ENCODE measurements at places on chromosomes 5 and 9.

DNA sequence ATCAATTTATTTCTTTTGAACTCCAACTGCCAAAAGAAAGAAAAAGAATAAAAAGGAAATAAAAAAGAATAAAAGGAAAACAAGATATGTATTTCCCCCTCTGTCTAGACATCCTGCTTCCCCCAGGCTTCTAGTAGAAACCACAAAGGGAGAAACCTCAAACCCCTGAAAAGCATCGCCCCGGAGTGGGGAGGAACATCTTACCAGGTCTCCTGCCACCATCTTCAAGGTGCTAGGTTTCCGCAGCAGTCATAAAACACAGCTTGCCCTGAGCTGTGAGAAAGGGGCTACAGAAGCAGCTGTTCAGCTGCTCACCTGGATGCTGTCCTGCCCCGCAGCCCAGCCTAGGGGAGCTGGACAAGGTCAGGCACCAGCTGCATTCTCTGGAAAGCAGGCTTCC, 487.7 kb downstream of the GADD45G start:
- DNase-seq: no peak

DNA sequence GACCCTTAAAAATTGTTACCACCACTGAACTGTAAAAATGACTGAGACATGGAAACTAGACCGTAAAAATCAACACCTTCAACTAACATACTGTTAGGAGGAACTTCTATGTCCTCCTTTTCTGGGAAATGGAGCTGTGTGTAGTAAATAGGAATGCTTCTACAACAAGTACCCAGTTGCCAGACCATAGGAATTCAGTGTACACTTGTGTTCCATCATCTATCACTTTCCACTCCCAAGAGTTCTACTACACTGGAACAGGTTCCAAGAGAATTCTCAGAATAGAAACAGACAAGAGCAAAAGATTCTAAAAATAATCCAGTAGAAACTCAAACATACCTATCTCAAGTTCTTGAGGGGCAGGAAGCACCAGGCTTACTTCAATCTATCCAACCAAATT, 23.6 kb downstream of the UBAP2 start:
- DNase-seq: no peak

DNA sequence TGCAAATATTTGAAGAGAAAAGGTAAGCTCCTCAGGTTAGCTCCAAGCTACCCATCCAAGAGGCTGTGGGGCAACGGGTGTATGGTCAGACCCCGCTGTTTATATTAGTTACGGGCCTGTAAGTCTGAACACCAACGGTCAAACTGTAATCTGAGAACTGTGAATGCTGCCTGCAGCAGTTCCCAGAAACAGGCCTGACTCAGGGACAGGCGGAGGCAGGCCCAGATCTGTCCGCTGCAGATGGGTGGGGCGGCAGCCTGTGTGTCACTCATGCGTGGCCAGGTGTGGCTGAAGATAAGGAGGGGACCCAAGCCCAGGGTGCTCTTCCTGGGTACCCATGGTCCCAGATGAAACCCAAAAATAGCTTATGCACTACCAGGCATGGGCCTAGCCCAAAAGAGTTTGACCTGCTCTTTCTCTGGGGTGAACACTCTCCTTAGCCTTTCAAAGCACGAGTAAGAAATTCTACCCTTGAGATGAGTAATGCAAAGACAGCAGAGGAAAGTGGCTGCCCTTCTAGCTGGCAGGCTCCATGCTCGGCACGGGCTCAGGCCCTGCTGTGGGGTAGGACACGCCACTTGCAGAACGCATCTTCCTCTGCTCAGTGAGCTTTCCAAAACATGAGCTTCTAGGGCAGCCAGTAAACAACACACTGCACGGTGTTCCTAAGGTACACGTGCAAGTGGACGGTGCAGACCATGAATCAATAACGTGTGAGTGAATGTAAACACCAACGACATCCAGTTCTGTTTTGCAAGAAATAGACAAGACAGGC, 9.1 kb downstream of the UBAC1 start:
- no peak for DNase-seq

DNA sequence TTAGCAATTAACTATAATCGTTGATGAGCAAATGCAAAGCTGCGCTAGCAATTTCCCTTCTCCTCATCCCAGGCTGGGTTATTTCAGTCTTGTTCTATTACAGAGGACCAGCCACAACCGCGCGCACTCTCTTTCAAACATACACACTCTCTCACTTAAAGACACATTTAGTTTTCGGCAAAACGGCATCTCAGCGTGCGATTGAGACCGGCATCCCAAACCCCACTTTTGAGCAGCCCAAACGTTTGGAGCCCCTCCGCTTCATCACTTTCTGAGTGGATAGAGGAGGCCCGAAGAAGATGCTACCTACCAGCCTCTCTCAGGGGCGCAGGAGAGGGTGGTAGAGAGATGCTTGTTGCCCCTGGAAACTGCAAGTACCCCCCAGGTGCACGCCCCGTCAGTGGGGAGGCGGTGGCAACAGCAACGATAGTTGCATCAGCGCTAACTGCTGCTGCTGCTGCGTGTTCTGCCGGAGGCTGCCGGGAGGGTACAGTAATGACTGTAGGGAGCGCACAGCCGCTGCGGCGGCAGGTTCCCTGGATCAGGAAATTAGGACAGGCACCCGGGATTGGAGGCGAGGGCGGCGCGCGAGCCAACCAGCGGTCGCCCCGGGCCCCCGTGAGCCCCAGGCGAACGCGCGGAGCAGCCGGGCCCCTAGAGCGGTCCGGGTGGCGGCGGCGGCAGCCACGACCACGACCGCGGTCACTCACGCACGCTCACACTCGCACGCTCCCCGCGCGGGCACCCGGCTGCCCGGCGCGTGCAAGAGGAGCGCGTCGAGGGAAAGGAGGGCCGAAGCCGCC, 467 bp upstream of the VLDLR start:
- DNase-seq: peak; percentile 59

- DNase-seq: no peak
Measured at GRCh38 chr9:122988920-122989621, 44.4 kb upstream of the GPR21 start.

GRCh38 chr5:131548176-131548575, 86.9 kb downstream of the RAPGEF6 start:
- no peak for DNase-seq

- peak; percentile 87 for DNase-seq
Measured at GRCh38 chr9:137618105-137619067, at the start of gene EHMT1. EHMT1 (plus strand) TSS chr9:137619005; CDS start chr9:137619029, 24 bp downstream.

GRCh38 chr9:111613436-111614040, 14.1 kb upstream of the PTGR1 start:
- DNase-seq: no peak

- no peak for DNase-seq
Measured at GRCh38 chr9:125856331-125856730, 109.2 kb downstream of the PBX3 start.

GRCh38 chr9:127178686-127179632, 56.5 kb upstream of the ANGPTL2 start:
- DNase-seq: no peak

DNA sequence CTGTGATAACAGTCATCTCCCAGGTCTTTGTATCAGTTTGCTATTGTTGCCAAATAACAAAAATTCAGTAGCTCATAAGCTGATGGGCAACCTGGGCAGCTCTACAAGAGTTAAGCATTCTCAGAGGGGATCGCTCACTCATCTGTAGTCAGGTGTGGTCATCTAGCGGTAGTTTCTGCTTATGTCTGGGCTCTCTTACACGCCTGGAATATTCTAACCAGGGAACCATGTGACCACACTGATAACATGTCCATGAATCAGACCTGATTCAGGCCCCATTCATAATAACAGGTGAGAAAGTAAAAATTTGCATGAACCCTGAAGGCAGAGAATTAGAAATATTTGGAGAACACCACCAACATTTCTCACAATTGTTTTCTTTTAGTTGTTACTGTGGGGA, 576.1 kb downstream of the SLCO4C1 start:
- DNase-seq: no peak

- no peak for DNase-seq
Measured at GRCh38 chr9:105331160-105331559, 86.7 kb downstream of the SLC44A1 start.

DNA sequence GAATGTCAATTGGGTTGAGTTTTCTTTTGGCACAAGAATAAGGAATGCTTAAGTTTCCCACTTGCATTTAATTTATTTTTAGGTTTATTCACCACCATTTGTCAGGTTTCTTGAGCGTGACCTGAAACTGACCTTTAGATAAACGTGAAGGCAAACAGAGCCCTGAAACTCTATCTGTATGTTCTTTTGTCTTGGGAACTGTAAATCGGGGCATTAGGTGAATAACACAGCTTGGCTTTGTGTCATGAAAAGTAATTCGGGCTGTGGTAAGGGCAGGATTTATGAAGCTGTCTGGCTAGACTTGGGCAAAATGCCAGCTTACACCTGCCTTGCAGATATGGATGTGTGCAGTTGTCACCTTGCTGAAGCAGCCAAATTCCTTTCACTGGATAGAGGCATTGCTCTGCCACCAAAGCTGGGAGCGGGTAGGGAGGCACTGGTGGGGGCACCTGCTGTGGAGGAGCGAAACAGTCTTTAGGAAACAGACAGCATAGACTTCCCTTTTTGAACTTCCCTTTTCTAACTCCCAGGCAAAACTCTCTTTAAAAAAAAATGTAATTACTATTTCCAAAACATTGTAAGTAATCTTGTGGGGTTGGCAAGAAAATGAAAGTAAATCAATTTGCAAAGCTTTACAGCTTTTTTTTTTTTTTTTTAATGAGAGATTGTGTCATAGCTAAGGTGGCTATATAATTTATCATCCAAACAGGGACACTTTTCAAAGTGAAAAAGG, 545.2 kb downstream of the CSNK1G3 start:
- DNase-seq: no peak

GRCh38 chr5:3092664-3093063, 341.2 kb upstream of the IRX2 start:
- DNase-seq: no peak

- no peak for DNase-seq
Measured at GRCh38 chr9:6186691-6187090, 28.9 kb upstream of the IL33 start.

DNA sequence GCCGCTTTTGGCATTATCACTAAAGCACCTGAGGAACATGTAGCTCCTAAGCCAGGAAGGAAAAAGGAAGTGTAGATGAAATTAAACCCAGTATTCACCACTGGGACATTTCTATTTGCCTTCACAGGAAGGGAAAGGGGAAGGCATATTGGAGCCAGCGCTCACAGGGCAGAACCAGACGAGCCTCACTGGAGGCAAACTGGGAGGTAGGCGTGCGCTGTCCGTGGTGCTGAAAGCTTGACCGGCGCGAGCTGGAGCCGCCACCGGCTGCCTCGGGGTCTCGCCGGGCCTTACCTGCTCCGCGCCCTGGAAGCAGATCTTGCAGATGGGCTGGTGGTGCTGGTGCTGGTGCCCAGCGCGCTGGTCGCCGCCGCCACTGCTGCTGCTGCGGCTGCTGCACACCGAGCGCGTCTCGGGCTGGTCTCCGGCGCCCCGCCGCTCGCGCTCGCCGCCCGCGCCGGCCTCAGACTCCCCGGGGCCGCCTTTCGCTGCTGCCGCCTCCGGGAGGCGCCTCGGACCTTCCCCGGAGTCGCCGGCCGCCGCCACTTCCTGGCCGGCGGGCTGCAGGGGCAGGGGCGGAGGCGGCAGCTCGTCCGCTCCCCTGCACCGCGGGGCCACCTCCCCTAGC, 732 bp downstream of the MARCHF11 start:
- DNase-seq: peak; percentile 31

- DNase-seq: no peak
Measured at GRCh38 chr9:113503613-113504211, 40.2 kb downstream of the RGS3 start.

DNA sequence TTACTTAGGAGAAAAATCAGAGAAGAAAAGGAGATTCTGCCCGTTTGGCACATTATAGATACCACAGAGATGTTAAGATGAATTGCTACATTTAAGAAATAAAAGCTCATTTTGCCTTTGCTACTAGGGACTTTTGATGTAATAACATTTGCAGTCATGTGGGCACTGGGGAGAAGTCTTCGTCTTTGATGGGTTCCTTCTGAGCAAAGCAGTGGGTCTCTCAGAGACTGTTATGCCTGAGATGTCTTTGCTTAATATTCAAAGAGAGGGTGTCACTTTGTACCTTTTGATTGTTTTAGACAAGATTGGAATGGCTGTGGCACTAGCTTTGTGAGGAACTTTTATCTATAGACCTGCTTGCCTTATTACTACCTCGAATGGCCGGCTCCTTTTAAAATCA, 25.0 kb downstream of the SLC25A25 start:
- no peak for DNase-seq

DNA sequence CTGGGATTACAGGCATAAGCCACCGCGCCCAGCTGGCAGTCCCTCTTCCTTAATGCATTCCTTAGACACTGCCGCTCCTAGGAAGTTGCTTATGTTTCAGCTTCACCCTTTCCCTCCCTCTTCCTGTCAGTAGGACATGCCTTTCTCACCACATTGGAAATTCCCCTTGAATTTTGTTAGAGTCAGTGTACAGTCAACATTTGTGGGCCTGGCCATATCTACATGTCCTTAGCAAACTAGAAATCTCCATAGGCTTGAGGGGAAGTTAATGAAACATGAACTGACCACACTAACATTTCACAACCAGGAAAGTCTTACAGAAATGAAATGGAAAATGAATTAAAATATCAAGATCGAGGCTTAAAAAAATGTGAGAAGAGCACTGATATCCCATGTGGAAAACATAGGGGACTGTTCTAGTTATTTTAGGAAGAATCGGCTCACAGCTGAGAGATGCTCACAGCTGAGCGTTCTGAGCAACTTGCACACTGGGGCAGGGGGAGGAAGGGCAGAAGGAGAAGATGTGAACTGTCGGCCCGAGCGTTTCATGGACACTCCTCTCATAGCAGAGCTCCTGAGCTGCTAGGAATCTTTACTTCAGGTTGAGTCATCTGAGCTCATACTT, 21.1 kb upstream of the LVRN start:
- DNase-seq: no peak

GRCh38 chr5:97534166-97534565, 351.1 kb upstream of the RIOK2 start:
- no peak for DNase-seq

DNA sequence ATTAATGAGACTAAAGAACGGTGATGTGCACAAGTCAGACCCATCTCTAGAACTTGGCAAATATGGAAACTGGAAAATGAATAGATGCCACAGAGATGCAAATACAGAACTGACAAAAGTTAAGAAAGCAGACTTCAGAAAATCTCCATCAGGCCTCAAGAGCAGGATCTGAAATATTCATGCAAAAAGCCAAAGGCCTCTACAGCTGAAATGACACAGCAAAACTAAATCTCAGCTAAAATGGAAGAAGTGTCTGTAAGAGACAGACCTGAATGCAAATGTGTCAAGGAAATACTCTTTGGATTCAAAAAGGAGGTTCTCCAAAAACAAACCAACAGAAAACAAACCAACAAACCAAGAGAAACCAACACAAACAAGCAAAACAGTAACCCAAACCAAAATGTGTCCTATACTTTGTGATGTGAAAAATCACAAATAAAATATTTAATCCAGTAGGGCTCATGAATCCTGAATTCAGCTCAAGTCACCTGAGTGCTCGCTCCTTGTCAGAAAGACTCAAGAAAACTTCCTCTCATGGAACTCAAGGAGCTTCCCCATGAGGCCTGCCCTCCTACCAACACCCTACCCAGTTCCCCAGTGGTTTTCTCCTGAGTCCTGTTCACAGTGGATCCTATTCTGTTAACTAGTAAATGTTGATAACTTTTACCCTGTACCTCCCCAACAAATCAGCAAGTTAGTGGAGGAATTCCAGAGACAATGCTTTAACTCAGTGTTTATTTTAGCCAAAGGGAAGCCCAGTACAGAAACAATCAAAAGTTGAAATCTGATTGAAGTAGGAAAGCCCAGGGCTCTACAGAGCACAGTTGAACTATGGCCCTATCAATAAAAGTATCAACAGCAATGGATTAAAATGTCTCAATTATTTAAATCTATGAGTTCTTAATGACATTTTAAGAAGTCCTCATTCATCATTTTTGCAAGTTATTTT, 14.6 kb downstream of the MRPS27 start:
- no peak for DNase-seq
